Muscle of leg (tissue), 16 donors: ENCODE measurements at places on chromosomes 3 and 15.

DNA sequence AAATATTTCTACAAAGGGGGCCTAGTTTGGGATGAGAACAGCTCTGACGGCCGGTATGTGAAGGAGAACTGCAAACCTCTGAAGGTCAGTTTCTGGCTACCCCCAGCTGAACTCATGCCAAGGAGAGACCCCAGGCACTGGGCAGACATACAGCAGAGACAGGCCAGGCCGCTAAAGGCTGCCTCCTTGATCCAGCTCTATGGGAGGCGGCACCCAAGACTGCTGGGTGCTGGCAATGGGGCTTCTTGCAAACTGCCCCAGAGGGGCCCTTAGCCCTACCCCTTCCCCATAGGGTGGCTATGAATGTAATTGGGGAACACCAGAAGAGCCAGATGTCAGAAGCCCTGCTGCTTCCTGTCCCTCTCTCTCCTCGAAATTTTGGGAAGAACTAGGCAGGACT, 13.3 kb downstream of the CLK3 start:
- H3K27me3 ChIP-seq = no peaks in the 10 kb centered on the region
- no peak overlapping the region for H3K4me3 ChIP-seq
- H3K27ac ChIP-seq = no peak overlapping the region

GRCh38 chr15:66424963-66425612, 38.4 kb downstream of the MAP2K1 start:
- no peak overlapping the region for H3K27ac ChIP-seq
- no peak overlapping the region for H3K4me3 ChIP-seq
- no peaks in the 10 kb centered on the region for H3K27me3 ChIP-seq
- H3K4me1 ChIP-seq = no peaks in the 10 kb centered on the region
- no peak for DNase-seq
- H3K36me3 ChIP-seq = no peaks in the 10 kb centered on the region

- peaks cover 5% of the 10 kb centered on the region for H3K4me1 ChIP-seq
- DNase-seq = no peak
- no peak overlapping the region for H3K4me3 ChIP-seq
- H3K36me3 ChIP-seq = peaks cover 9% of the 10 kb centered on the region
- H3K27ac ChIP-seq = no peak overlapping the region
Observed at GRCh38 chr15:33656168-33656567, 312.1 kb upstream of the CHRM5 start.

GRCh38 chr3:149152420-149152819, 23.0 kb downstream of the HPS3 start:
- peaks cover 2% of the 10 kb centered on the region for H3K4me1 ChIP-seq
- H3K27ac ChIP-seq = no peak overlapping the region
- H3K27me3 ChIP-seq = no peaks in the 10 kb centered on the region
- peaks cover 19% of the 10 kb centered on the region for H3K36me3 ChIP-seq
- H3K4me3 ChIP-seq = no peak overlapping the region
- no peak for DNase-seq

DNA sequence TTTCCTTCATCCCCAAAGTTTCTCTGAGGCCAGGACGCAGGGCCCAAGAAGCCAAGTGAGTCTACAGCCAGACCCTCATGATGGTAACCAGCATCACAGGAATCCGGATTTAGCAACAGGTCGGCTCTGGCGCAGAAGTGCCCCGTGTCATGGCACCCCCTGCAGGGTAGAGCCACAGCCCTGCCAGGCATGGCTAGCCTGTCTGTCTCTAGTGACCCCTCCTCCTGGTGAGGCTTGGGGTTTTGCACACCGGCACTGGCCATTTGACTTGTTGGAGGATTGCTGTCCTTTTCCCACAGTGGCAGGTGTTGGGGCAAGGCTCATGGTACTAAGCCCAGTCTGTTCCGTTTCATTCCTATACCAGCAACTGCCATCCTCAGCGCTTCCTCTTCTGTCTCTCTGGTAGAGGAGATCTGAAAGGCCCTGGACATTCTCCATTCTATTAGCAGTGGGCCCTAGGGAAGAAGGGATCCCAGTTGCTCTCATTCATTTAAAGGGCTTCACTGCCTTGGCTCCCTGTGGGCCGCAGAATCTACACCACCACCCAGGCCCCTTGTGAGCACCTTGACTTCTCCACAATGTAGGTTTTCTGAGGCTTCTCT, 9.4 kb upstream of the CHAC1 start:
- H3K36me3 ChIP-seq = no peaks in the 10 kb centered on the region
- no peak overlapping the region for H3K4me3 ChIP-seq
- H3K27ac ChIP-seq = no peak overlapping the region
- H3K27me3 ChIP-seq = no peaks in the 10 kb centered on the region

- H3K4me1 ChIP-seq = peaks cover 40% of the 10 kb centered on the region
- peak; percentile 98 for DNase-seq
- H3K27ac ChIP-seq = peak overlapping the region; percentile 57
- H3K27me3 ChIP-seq = peaks cover 11% of the 10 kb centered on the region
- H3K36me3 ChIP-seq = no peaks in the 10 kb centered on the region
Observed at GRCh38 chr3:194757647-194758061, 72.0 kb downstream of the FAM43A start.

DNA sequence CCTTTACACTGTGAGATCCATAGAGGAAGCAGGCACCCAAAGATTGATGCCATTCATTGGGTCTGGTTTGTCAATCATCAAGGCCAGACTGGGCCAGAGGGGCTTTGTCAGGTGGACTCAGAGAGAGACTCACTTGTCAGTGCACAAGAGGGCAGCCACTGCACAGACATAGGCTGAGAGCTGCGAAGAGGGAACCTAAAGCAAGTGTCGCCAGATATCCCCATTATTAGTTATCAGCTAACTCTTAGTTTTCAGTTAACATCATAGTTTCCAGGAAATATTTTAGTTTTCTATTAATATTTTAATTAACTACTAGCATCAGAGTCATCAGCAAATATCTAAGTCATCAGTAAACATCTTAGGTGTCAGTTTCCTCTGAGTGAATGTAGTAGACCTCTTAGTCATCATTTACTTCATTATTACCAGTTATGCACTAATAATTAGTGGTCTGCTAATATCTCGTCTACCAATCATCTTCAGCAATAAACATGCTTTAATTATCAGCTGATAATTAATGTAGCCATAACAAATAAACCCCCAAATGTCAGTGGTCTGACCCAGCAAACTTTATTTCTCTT, 41.7 kb upstream of the LIMD1 start:
- no peaks in the 10 kb centered on the region for H3K27me3 ChIP-seq
- no peak for DNase-seq
- peaks cover 77% of the 10 kb centered on the region for H3K4me1 ChIP-seq
- H3K4me3 ChIP-seq = no peak overlapping the region
- H3K27ac ChIP-seq = peak overlapping the region; percentile 90
- no peaks in the 10 kb centered on the region for H3K36me3 ChIP-seq

- DNase-seq = peak; percentile 90
- peaks cover 38% of the 10 kb centered on the region for H3K4me1 ChIP-seq
- no peaks in the 10 kb centered on the region for H3K27me3 ChIP-seq
- H3K36me3 ChIP-seq = peaks cover 4% of the 10 kb centered on the region
Observed at GRCh38 chr3:50616003-50616769, 765 bp upstream of the MAPKAPK3 start.

- H3K4me3 ChIP-seq = no peak overlapping the region
- H3K27ac ChIP-seq = no peak overlapping the region
Observed at GRCh38 chr3:114709102-114709501, 415.3 kb downstream of the TIGIT start.

GRCh38 chr3:182910936-182911781, 69.2 kb downstream of the DCUN1D1 start:
- no peaks in the 10 kb centered on the region for H3K4me1 ChIP-seq
- H3K27me3 ChIP-seq = no peaks in the 10 kb centered on the region
- DNase-seq = no peak
- H3K4me3 ChIP-seq = no peak overlapping the region
- H3K27ac ChIP-seq = no peak overlapping the region

GRCh38 chr3:44252332-44252959, 10.8 kb downstream of the TOPAZ1 start:
- no peak overlapping the region for H3K4me3 ChIP-seq
- no peaks in the 10 kb centered on the region for H3K36me3 ChIP-seq
- peaks cover 2% of the 10 kb centered on the region for H3K27me3 ChIP-seq
- DNase-seq = no peak
- no peaks in the 10 kb centered on the region for H3K4me1 ChIP-seq

GRCh38 chr3:55369141-55369847, 117.8 kb downstream of the WNT5A start:
- no peaks in the 10 kb centered on the region for H3K36me3 ChIP-seq
- H3K27ac ChIP-seq = no peak overlapping the region
- no peaks in the 10 kb centered on the region for H3K27me3 ChIP-seq
- peaks cover 8% of the 10 kb centered on the region for H3K4me1 ChIP-seq
- no peak overlapping the region for H3K4me3 ChIP-seq

DNA sequence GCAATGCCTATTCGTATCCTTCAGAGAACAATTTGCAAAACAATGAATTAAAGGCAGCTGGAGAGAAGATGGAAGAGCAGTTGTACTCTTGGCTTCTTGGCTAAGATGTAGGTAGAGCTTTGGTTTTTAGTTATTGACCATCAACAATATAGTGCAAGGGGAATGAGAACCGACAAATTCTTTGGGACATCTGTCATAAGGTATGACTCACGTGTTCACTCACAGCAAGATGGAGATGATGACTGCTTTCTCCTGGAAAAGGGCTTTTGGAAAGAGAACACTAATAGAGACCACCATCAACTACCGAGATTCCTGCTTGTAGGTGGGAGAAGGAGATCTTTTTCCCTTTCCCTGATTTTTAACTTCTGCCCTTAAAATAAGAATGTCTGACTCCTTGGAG, 234.9 kb downstream of the NTRK3 start:
- DNase-seq = no peak
- H3K27me3 ChIP-seq = peaks cover 2% of the 10 kb centered on the region
- H3K4me1 ChIP-seq = peaks cover 4% of the 10 kb centered on the region
- no peak overlapping the region for H3K27ac ChIP-seq
- no peak overlapping the region for H3K4me3 ChIP-seq
- no peaks in the 10 kb centered on the region for H3K36me3 ChIP-seq

DNA sequence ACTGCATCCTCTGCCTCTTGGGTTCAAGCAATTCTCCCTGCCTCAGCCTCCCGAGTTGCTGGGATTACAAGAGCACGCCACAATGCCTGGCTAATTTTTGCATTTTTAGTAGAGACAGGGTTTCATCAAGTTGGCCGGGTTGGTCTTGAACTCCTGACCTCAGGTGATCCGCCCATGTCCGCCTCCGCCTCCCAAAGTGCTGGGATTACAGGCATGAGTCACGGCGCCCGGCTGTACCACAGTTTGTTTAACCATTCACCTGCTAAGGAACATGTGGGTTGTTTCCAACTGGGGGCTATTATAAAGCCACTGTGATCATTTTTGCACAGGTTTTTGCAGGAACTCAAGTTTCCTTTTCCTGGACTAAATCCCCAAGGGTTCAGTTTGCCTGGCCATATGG, 123.2 kb upstream of the RAP2B start:
- H3K4me3 ChIP-seq = no peak overlapping the region
- no peaks in the 10 kb centered on the region for H3K36me3 ChIP-seq
- H3K4me1 ChIP-seq = peaks cover 4% of the 10 kb centered on the region
- peak; percentile 11 for DNase-seq
- H3K27ac ChIP-seq = no peak overlapping the region

DNA sequence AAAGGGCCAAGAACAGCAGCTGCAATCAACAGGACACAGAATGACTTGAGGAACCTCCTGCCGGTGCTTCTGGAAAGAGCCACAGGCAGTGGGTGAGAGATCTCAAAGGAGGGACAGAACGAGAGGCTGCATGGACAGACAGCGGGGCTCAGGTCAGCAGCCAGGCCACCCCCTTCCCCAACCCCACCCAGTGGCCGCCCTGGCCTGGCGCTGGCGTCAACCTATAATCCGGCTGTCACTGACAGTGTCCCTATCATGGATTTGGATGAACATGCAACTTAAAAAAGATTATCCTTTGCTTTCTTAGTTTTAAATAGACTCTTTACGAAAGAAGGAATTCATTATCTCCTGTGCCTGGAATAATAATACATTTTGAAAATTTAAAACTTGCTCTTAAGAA, 54.1 kb downstream of the TRPM1 start:
- H3K27me3 ChIP-seq = no peaks in the 10 kb centered on the region
- H3K27ac ChIP-seq = no peak overlapping the region
- no peaks in the 10 kb centered on the region for H3K4me1 ChIP-seq
- DNase-seq = no peak

- no peaks in the 10 kb centered on the region for H3K4me1 ChIP-seq
- no peaks in the 10 kb centered on the region for H3K27me3 ChIP-seq
- H3K27ac ChIP-seq = no peak overlapping the region
- no peaks in the 10 kb centered on the region for H3K36me3 ChIP-seq
Observed at GRCh38 chr15:98228846-98229245, 268.3 kb downstream of the ARRDC4 start.

DNA sequence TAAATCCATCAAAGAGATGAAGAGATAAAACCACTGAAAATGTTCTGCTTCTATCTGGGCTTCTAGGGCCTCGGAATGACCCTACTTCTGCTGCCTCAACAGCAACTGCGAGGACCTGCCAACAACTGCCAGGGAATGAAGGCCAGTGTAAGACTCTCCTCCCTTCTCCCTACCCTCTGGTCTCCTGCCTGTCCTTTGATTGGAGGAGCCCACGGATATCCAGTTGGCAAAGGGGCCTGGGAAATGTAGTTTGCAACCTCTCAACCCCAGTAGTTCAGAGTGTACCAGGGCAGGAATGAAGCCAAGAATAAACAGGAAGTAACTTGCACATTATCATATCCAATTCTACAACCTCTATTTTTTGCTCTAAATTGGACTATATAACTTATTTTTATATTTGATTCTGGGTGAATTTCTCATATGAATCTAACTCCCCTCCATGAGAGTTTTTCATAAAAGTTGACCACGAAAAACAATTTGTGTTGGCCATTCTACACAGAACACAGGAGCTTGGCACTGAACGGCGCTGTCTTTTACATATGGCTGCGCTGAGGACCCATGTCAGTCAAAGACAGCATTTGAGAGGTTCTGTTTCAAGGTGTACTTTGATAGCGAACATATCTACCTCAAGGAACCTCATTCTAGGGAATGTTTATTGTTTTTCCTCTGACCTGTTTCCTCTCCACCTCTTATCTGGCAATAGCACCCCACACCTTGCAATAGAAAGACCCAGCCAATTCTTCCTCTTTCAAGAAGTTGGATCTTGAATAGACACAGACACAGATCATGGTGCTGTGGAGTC, 91.1 kb upstream of the RNF7 start:
- no peak overlapping the region for H3K27ac ChIP-seq

DNA sequence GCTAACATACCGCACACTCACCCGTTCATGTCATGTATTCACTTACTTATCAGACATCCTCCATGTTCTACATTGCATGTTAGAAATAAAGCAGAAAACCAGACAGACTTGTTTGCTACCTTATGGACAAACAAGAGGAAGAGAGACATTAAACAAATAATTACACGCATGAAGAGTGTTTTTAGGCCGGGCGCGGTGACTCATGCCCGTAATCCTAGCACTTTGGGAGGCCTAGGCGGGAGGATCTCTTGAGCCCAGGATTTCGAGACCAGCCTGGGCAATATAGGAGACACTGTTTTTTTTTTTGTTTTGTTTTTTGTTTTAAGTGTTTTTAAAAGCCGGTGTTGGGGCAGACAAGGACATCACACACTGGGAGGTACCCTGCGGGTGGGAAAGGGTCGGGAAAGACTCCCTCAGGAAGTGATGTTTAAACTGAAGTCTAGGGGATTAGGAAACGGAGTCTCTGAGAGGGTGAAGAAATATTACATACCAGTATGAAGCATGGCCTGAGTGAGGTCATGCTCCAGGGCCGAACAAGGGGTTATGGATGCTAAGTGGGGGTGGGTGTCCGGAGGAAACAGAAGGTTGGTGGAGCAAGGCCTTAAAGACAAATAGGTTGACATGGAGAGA, 2.1 kb upstream of the USP3 start:
- peaks cover 49% of the 10 kb centered on the region for H3K4me1 ChIP-seq
- no peak for DNase-seq
- no peaks in the 10 kb centered on the region for H3K36me3 ChIP-seq
- H3K27me3 ChIP-seq = no peaks in the 10 kb centered on the region
- H3K27ac ChIP-seq = peak overlapping the region; percentile 85
- no peak overlapping the region for H3K4me3 ChIP-seq

- no peaks in the 10 kb centered on the region for H3K27me3 ChIP-seq
- H3K36me3 ChIP-seq = peaks cover 2% of the 10 kb centered on the region
- no peak overlapping the region for H3K27ac ChIP-seq
Observed at GRCh38 chr3:20103731-20104130, 63.5 kb downstream of the KAT2B start.
